ENCODE measurements at places on chromosomes 1 and 21. TPM values are rescaled to one million over a fixed set of nuclear protein-coding genes. Genes with fewer than 3 reads are reported as not detected.

DNA sequence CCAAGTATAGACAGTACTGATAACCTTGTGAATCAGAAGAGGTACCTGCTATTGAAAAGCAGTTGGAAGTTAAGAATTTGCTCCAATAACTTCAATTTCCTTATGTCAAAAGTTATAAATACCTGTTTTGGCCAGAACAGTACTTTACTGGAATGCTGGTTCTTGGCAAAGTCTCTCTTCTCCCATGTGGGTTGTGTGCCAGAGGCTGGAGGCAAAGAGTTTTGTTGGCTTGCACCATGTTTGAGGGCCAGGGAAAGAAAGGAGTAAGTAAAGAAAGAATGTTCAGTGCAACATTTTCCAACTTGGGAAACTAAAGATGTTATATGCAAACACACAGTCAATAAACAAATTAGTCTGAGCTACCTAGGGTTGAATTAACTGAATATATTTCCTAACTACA is 67.0 kb upstream of the DYNLT5 start:
- DNase-seq, result no peak
- no peaks in the 10 kb centered on the region for H3K36me3 ChIP-seq
- H3K27me3 ChIP-seq, result no peaks in the 10 kb centered on the region
- no peak overlapping the region for H3K27ac ChIP-seq

GRCh38 chr1:180365039-180365438 is 135.0 kb downstream of the LHX4 start:
- H3K27ac ChIP-seq, result no peak overlapping the region
- no peak overlapping the region for H3K4me3 ChIP-seq
- peaks cover 15% of the 10 kb centered on the region for H3K36me3 ChIP-seq
- H3K27me3 ChIP-seq, result no peaks in the 10 kb centered on the region
- peaks cover 9% of the 10 kb centered on the region for H3K4me1 ChIP-seq

DNA sequence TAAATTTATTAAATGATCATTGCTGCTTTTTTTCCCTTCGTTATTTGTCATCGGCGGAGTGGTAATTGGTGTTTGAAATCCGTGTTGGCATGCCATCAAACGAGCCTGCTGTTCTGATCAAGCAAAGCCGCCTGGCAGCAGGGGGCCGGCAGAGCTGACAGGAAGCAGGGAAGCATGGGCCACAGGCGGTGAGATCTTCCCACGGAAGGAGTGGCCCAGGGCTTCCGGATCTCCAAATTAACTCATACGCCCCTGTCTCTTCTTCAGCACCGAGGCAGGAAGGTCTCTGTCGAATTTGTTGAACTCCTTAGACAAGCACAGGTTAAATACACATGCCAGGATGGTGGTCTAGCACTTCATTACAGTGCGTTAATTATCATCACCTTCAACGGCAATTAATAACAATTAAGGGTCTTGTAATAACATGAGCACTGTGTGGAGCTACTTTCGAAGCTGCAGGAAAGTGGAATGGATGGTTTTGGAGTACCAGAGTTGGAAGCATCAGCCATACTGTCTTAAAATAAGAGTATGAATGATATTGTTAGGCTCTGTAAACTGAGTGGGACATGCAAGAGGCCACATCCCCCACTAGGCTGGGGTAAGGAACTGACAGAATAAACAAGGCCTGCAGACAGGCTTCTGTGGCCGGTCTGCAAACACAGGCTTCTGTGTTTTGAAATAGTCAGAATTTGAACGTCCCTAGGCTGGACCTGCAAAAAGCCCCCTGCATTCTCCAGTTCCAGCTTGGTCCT is 199.4 kb upstream of the DAB1 start:
- no peaks in the 10 kb centered on the region for H3K36me3 ChIP-seq
- H3K4me3 ChIP-seq, result no peak overlapping the region
- H3K4me1 ChIP-seq, result no peaks in the 10 kb centered on the region
- no peak for DNase-seq

DNA sequence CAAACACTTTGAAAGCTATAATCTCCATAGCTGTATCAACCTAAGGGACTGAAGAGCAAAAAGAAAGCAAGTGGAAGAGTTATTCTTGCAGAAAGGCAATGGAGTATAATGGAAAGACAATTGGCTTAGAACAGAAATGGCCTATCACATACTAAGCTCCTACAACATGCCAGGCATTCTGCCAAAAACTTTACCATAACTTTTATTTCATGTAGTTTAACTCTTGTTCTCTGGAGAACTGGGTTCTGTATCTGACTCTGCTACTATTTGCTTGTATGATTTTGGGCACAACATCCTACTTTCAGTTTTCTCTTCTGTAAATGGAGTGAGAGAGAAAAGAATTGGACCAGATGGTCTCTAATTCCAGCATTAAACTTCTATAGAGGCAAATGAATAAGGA is 449.1 kb downstream of the GPATCH2 start:
- no peak overlapping the region for H3K27ac ChIP-seq
- no peaks in the 10 kb centered on the region for H3K4me1 ChIP-seq
- H3K27me3 ChIP-seq, result no peaks in the 10 kb centered on the region
- no peak overlapping the region for H3K4me3 ChIP-seq

- H3K27me3 ChIP-seq, result no peaks in the 10 kb centered on the region
- no peak for DNase-seq
- no peak overlapping the region for H3K27ac ChIP-seq
- no peak overlapping the region for H3K4me3 ChIP-seq
Measured at GRCh38 chr1:71587961-71588360, 507.1 kb upstream of the ZRANB2 start.

DNA sequence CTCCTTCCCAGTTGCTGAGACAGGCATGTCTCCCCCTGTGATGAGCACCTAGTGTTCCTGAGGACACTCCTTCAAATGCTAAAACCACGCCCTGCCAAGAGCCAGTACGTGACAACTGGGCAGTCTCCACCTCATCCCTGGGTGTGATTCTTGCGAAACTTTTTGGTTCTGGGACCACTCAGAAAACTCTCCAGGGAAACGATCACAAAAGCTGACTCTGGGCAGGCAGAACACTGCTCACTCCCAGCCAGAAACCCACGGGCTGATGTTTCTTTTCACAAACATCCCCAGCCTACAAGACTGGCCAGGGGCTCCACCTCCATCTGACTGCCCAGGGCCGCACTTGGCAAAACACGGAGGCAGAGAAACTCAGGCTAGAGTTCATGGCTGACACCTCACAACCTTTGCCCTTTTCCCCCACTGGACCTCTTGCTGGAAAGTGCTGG is 24.4 kb downstream of the DHRS3 start:
- no peak overlapping the region for H3K27ac ChIP-seq
- no peak overlapping the region for H3K4me3 ChIP-seq
- peaks cover 39% of the 10 kb centered on the region for H3K36me3 ChIP-seq
- H3K27me3 ChIP-seq, result no peaks in the 10 kb centered on the region

DNA sequence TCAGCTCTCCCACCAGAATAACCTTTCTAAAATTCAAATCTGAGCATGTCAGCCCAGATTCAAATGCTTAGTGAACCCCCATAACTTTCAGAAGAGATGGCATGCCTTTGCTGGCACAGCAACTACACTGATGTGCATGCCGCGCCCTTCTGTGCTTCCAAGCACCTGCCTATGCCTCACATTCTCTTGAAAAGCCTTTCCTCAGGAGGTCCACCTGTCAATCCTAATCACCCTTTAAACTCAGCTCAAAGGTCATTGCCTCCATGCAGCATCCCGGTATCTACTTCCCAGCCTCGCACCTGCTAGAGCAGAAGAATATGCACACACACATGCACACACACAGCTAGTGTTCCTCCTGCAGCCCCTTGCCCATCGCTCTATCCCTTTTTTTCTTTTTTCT is 5.2 kb upstream of the S100A2 start:
- H3K27ac ChIP-seq, result no peak overlapping the region
- no peak for DNase-seq
- peaks cover 48% of the 10 kb centered on the region for H3K4me1 ChIP-seq
- H3K27me3 ChIP-seq, result peaks cover 4% of the 10 kb centered on the region
- H3K4me3 ChIP-seq, result no peak overlapping the region

DNA sequence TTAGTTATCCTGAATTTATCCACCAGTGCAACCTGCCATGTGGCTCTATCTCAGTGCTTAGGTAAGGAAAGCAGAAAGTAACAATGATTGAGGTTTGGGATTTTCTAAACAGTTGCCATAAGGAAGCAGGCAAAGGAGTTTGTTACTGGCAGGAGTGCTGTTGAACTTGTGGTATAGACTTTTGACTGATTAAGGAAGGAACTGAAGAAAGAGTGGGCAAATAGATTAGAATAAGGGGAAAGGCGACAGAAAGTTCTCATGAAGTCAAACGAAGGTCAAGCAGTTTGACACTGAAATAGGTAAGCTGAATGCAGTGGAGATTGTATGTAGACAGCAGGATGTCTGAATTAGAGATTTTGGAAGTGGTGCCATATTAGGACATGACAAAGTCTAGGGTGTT is 24.2 kb upstream of the CR2 start:
- no peak overlapping the region for H3K27ac ChIP-seq
- peaks cover 2% of the 10 kb centered on the region for H3K4me1 ChIP-seq
- H3K27me3 ChIP-seq, result peaks cover 3% of the 10 kb centered on the region
- H3K4me3 ChIP-seq, result no peak overlapping the region

DNA sequence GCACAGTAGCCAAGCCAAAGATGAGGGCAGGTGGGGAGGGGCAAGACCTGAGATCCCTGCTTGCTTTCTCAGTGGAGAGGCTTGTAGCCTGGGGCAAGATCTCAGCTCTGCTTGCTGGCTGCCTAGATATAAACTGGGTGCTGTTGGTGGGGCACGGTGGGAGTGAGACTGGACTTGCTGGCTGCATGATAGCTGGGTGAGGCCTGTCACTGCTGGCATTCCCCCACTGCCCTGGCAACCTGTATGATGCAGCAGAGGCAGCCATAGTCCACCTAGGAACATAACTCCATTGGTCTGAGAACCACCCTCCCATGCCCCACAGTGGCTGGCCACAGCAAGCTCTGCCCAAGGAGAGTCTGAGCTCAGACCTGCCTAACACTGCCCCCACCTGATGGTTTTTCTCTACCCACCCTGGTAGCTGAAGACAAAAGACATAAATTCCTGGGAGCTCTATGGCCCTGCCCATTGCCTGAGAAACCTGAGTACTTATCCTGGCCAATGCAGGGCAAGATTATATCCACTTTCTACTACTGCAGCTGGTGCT is 261.9 kb upstream of the DEPDC1 start:
- no peaks in the 10 kb centered on the region for H3K27me3 ChIP-seq
- no peak overlapping the region for H3K4me3 ChIP-seq
- H3K4me1 ChIP-seq, result no peaks in the 10 kb centered on the region
- no peaks in the 10 kb centered on the region for H3K36me3 ChIP-seq

DNA sequence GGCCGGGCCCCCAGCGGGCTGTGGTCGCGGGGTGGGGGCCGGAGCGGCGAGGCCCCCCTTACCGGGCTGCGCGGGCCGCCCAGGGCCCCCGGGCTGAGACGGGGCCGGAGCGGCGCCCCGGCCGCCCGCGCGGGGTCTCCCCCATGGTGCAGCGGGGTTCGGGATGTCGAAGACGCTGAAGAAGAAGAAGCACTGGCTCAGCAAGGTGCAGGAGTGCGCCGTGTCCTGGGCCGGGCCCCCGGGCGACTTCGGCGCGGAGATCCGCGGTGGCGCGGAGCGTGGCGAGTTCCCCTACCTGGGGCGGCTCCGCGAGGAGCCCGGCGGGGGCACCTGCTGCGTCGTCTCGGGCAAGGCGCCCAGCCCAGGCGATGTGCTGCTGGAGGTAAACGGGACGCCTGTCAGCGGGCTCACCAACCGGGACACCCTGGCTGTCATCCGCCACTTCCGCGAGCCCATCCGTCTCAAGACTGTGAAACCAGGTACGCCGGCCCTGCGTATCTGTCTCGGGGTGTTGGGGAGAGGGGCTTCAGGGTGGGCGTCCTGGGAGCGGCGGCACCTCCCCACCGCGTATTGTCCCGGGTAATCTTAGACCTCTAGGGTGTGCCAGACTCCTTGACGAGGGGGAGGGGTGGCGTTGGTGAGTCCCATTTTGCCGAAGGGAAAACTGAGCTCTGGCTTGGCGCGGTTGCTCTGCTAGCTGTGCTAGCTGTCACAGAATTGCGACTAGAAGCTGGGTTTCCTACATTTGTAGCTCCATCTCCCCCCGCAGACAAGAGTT is 745 bp downstream of the MAGI3 start:
- H3K27me3 ChIP-seq, result peaks cover 24% of the 10 kb centered on the region
- H3K4me3 ChIP-seq, result peak overlapping the region; percentile 87
- DNase-seq, result peak; percentile 60
- no peak overlapping the region for H3K27ac ChIP-seq

DNA sequence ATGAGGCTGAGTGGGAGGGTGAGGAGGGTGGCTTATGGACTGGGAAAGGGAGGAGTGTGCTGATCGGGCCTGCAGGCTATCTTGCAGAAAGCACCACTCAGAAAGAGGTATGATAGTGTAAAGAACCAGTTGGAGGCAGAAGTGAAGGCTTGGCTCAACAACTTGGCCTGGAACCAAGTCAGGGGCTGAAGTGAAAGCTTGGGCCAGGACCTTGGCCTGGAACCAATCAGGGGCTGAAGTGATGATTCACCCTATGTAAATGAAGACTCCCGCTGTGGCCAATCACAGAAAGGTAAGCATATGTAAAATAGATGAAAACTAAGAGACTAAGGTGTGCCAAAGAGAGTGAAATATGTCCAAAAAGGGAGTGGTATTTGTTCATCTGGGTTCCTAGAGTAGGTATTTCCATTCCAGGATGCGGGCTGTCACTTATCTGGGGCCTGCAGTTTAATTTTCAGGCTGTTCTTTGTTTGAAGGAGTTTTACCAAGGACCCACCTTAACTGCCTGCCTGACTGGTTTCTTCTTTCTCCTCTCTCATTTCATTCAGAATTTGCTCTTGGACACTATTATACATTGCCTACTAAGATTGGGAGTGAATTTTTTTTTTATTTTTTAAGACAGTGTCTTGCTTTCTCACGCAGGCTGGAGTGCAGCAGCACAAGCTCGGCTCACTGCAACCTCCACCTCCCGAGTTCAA is 5.1 kb upstream of the RFX5 start:
- H3K27me3 ChIP-seq, result no peaks in the 10 kb centered on the region
- H3K4me3 ChIP-seq, result no peak overlapping the region
- DNase-seq, result no peak
- peaks cover 10% of the 10 kb centered on the region for H3K4me1 ChIP-seq
- no peak overlapping the region for H3K27ac ChIP-seq

GRCh38 chr1:167431261-167431908 is 86.9 kb downstream of the CD247 start:
- H3K4me3 ChIP-seq, result peak overlapping the region; percentile 37
- peak overlapping the region; percentile 76 for H3K27ac ChIP-seq
- peaks cover 36% of the 10 kb centered on the region for H3K36me3 ChIP-seq
- H3K4me1 ChIP-seq, result peaks cover 37% of the 10 kb centered on the region
- no peak for DNase-seq

Gene CADM3
- not detected for total RNA-seq

Gene CFAP74
- total RNA-seq, result 0.46 TPM

Gene BRDT
- not detected for total RNA-seq

Gene GJB5
- not detected for total RNA-seq

Gene FMO2
- total RNA-seq, result not detected

Gene JAM2
- 2.5 TPM for total RNA-seq

Gene RAB4A
- 36.9 TPM for total RNA-seq

Gene S100A1
- total RNA-seq, result not detected

Gene RTCA
- 49.4 TPM for total RNA-seq
